Non-pigmented ciliary epithelial cell (primary cell): ENCODE measurements at places on chromosomes 5 and 9.

DNA sequence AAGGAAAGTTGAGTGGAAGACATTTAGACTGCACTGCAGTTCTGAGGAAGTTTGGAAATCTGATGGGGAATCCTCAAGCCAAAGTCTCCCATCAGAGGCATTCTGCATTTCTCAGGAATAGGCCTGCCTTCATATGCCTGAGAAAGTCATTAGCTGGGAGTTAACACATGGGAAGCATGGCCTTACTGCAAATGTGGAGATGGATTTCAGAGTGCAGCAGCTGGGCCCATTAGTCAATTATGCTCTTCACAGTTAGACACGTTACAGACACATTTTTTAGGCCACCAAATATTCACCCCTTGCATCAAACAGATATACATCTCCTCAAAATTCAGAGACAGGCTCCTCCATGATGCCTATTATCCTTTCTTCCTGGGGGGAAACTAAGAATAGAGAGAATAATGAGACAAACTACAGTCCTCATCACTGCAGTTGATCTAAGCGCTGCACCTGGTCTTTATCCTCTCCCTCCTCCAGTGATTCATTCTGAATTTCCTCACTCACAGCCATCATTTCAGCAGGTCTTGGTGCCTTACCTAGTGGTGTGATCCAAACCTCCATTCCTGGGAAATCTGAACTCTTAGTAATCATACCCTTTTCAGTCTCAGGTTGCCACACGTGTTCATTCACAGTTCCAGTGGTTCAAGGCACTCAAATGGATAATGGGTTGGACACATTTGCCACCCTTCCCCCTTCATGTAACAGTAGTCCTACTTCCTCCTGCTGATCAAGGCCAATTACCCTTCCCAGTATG, 47.9 kb upstream of the PPP2CA start:
- DNase-seq: no peak

DNA sequence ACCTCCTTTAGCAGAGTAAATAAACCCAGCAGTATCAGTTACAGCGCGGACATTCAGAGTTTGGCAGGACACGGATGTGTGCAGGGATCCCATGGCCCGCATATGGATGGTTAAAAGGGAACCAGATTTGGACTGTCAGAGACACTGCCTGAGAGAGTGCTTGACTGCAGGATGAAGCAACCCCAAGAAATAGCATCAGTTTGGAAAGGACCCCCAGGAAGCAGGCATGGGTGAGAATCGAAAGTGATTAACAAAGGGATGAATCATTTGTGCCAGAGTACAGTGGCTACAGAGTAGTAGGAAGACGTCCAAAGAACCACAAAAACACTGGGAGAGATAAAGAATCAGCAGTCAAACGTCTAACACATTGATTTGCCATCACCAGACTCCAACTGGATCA, 5.5 kb downstream of the C7 start:
- DNase-seq: peak; percentile 17

- no peak for DNase-seq
Measured at GRCh38 chr9:17876687-17877086, 297.8 kb downstream of the SH3GL2 start.

- DNase-seq: no peak
Measured at GRCh38 chr5:140190872-140191218, 15.9 kb downstream of the CYSTM1 start.

DNA sequence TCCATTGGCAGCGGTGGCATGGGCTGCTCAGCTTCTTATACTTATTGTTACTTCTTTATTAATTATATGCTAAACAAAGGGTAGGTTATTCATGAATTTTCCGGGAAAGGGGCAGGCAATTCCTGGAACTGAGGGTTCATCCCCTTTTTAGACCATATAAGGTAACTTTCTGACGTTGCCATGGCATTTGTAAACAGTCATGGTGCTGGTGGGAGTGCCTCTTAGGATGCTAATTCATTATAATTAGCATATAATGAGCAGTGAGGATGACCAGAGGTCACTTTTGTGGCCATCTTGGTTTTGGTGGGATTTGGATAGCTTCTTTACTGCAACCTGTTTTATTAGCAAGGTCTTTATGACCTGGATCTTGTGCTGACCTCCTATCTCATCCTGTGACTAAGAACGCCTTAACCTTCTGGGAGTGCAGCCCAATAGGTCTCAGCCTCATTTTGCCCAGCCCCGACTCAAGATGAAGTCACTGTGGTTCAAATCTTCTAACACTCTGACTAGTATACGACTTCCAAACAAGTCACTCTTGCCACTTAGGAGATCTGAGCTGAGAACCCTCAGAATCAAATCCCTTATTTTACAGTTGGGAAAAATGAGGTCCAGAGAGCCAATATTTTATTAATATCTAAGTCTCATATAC, 237.5 kb downstream of the TRIM32 start:
- DNase-seq: no peak

- DNase-seq: no peak
Measured at GRCh38 chr9:4425319-4426045, 64.8 kb upstream of the SLC1A1 start.

DNA sequence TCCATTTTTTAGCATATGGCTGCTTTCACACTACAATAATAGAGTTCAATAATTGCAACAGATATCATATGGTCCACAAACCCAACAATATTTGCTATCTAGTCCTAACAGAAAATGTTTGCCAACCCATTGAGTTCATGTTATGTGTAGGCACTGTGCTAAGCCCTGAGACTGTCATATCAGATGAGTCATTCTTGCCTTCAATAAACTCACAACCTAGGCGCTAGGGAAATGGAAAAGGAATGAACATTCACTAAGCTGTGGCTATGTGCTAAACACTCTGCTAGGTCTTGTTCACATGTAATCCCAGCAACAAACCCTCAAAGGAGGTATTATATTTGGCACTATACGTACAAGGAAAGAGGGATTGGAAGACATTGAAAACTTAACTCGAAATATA, 8.4 kb upstream of the TIMD4 start:
- DNase-seq: no peak

- no peak for DNase-seq
Measured at GRCh38 chr9:108382310-108382709, 473.5 kb downstream of the ACTL7B start.

- no peak for DNase-seq
Measured at GRCh38 chr9:129697656-129698253, 32.3 kb downstream of the PRRX2 start.

GRCh38 chr9:108588246-108588645, 267.5 kb downstream of the ACTL7B start:
- DNase-seq: no peak

GRCh38 chr9:13165236-13165945, 114.1 kb downstream of the MPDZ start:
- DNase-seq: no peak

GRCh38 chr9:98864281-98865174, 57.1 kb downstream of the GALNT12 start:
- DNase-seq: no peak

DNA sequence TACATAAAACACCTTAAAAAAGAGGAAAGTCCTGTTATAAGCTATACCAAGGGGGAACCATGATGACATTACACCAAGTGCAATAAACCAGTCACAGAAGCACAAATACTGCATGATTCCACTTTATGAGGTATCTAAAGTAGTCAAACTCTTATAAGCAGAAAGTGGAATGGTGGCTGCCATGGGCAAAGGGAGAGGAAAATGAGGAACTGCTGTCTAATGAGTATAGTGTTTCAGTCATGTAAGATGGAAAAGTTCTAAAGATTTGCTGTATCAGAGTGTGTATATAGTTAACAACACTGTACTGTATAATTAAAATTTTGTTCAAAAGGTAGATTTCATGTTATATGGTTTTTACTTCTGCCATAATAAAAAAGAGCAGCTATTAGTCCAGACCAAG, 34.6 kb upstream of the NR5A1 start:
- DNase-seq: no peak

GRCh38 chr5:175096469-175097165, 347.4 kb downstream of the DRD1 start:
- DNase-seq: no peak

- no peak for DNase-seq
Measured at GRCh38 chr9:86471171-86471815, 117.1 kb upstream of the TUT7 start.

- DNase-seq: no peak
Measured at GRCh38 chr9:81804306-81804705, 115.0 kb upstream of the TLE1 start.

- no peak for DNase-seq
Measured at GRCh38 chr5:173035904-173036707, 20.0 kb upstream of the CREBRF start.

DNA sequence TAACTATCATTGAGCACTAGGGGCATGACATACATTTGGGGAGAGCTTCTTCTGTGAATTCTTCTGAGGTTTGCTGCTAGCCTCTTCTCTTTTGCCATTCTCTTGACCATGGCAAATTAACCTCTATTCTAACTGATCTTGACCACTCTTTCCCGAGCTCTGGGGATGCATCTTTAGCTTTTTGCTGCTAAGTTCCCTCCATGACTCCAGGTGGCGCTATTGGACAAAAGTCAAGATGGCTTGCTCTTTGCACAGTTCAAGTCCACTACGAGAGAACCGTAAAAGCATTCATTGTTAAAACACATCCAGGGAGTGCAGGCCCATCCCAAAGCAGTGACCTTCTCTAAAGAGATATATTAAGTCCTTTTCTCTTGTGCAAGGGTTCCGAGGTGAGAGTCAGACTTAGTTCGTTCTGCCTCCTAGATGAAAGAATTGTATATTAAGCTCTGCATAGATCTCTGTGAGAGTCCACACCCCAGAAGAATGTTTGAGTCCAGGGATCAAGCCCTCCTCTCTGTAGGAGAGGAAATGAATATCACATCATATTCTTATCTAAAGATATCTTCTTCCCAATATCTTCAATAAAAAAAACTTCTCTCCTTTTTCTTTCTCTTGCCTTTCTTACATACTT, 1152.9 kb upstream of the CDH6 start:
- DNase-seq: peak; percentile 40

- peak; percentile 84 for DNase-seq
Measured at GRCh38 chr9:16344343-16344742, 526.1 kb downstream of the BNC2 start.

GRCh38 chr5:15943487-15943886, 236.1 kb downstream of the MARCHF11 start:
- no peak for DNase-seq

DNA sequence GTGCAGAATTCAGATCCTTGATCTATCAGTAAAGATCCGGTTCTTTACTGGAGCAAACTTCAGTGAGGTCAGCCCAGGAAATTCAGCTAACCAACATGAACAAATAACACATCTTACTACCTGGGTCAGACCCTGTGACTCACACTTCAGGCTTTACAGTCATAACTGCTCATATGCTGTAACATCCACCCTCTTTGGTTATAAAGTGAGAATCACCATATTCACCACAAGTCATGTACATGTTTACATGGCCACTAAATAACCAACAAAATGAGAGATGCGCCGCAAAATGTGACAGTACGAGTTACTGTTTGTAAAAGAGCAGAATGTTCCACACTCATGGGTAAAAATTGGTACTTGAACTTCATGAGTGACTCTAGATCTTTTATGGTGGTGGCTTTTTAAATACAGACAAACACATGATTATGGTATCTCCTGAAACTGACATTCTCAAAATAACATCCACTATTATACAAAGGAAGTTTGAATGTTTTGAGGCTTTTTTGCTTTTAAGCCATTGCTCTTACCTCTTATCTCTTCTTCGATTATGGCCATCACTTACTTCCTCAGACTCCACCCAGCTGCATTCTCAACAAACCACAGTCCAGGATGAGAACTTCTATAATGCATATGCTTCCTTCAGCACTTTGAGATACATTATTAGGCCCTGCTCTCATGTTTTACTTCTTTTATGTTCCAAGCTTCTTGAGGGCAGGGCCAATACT, 516.6 kb downstream of the RAB3C start:
- peak; percentile 91 for DNase-seq

DNA sequence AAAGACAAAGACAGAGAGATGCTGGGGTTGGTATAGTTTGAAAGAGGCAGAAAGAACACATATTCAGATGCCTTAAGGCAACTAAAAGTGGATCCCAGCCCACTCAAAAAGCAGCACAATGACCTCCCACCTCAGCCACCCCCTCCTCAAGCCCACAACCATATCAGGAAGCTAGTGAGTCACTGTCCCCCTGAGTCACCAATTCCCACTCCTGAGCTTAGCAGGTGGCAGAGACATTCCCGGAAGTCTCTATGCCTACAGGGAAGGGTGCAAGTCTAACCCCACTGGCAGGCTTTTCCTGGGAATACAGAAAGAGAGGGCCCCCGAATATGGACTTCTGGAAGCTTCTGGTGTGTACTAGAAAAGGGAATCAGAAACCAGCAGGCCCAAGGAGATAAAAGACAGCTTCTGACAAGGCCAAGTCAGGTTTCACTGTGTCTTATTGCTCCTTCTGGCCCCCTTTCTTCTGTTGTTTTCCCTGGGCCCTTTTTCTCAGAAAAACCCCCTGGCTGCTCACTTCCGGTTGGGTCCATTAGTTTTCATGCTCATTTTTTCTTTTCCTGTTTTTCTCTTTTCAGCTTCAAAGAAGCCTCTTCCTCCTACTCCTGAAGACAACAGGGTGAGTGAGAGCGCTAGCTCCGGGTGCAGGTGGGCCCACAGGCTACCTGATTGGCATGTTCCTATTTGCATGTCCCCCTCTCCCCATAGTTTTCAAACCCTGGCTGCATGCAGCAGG, 36.8 kb downstream of the ITK start:
- DNase-seq: no peak
